ENCODE measurements at places on chromosomes 13 and 19.
A peak's percentile ranks its signal among the peaks of the same experiment; 100 is the strongest.

- no peak for DNase-seq
Measured at GRCh38 chr13:51814071-51814470, 10.1 kb upstream of the DHRS12 start.

GRCh38 chr19:50819636-50820035 is 4.0 kb downstream of the KLK1 start:
- no peak for DNase-seq

DNA sequence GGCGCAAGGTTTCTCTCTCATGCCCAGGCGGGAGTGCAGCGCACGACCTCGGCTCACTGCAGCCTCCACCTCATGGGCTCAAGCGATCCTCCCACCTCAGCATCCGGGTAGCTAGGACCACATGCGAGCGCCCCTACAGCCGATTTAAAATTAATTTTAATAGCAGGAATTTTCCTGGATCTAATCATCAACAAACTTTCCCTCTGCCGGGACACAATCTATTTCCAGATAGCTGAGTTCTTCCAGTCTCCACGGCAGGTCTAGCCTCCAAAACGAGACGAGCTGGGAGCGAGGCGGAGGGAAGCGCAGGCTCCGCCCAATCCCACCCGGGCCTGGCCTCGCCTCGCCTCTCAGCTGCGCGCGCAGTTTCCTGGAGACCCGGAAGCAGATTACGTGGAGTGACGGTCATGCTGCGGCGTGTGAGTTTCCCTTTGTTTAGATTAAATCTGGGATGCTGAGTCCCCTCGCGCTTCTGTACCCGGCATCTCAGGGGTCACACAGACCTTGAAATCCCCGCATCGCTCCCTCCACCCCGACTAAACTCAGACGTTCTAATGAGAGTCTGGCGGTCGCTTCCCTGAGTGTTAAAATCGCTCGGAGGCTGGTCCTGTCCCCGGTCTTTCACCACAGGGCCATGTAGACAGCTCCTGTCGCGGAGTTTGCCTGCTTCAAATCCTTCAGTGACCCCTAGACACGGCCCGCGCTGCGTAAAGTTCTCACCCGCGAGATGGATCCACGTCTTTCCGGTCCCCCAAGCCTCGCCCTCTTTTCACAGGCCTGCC is at the start of gene ZNF880:
Gene ZNF880, plus strand, starts transcription at position 365 of the 782 bp plus-strand sequence. Its CDS starts 43 bp downstream, at position 408.
- DNase-seq, result peak; percentile 86

DNA sequence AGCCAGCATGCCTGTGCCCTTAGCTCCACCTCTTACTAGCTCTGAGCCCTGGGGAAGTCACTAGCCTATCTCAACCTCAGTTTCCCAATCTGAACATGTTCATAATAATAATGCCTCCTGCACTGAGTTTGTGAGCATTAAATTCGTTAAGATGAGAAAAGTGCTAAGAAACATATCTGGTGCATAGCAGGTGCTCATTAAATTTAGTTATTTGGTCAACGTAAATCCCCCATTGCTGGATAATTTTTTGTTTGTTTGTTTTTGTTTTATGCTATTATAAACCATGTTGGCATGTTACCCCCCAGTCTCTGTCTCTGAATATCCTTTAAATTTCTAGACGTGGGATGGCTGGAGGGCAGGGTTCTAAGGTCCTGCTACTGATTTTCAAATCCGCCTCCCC is 10.6 kb downstream of the FCGBP start:
- no peak for DNase-seq

DNA sequence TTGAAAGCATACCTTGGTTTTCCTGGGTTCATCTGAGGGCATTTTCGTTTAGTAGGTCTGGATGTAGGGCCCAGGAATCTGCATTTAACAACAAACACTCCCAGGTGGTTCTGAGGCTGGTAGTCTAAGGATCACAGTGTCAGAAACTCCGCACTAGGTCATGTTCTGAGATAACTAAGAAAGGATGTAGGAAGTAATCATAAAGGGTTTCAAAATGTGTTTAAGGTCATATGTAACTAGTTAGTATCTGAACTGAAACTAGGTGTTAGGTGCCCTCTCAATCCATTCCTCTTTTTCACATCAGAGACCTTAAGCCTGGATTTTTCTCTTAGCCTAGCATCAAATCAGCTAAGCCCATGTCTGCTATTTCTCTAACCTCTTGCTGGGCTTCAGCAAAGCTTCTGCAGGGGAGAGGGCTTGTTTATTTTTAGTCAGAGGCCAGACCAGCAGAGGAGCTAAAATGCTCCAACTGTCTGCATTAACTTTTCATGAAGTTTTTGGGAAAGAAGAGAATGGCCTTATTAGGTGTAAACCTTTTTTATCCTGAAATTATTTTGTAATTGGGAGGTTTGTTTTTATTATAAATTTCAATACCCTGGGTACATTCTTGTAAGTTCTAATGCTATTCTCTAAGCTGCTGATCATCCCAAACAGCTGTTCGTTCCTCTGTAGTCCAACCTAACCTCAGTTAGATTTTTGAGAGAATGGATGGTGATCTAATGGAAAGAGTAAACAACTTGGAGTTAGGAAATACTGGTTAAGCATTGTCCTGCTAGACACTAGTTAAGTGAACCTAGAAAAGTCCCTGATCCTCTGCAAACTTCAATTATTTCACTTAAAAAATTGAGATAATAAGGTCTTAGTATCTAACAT is 262.8 kb upstream of the RFC3 start:
- DNase-seq, result no peak

DNA sequence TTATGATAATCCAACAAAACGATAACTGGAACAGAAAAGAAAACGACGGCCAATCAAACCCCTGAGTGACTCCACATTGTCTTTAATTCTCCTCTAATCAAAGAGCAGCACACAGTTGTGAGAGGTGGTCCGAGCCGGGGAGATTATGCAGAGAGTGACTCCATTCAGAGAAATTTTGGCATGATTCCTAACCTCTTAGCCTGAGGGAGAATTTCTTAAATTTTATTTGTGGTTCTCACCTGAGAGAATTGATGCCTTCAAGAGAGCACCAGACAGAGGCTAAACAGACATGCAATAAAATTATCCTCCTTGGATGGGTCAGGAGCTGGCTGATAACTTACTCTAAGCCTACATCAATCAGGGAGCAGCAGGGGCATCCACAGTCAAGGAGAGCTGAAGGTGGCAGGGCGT is 310.0 kb upstream of the KLF12 start:
- DNase-seq, result no peak

GRCh38 chr19:16022251-16022650 is 54.0 kb upstream of the TPM4 start:
- DNase-seq, result no peak

GRCh38 chr13:95251641-95252040 is 49.6 kb downstream of the ABCC4 start:
- no peak for DNase-seq

- DNase-seq, result no peak
Measured at GRCh38 chr19:35051796-35052195, 10.3 kb downstream of the HPN start.

DNA sequence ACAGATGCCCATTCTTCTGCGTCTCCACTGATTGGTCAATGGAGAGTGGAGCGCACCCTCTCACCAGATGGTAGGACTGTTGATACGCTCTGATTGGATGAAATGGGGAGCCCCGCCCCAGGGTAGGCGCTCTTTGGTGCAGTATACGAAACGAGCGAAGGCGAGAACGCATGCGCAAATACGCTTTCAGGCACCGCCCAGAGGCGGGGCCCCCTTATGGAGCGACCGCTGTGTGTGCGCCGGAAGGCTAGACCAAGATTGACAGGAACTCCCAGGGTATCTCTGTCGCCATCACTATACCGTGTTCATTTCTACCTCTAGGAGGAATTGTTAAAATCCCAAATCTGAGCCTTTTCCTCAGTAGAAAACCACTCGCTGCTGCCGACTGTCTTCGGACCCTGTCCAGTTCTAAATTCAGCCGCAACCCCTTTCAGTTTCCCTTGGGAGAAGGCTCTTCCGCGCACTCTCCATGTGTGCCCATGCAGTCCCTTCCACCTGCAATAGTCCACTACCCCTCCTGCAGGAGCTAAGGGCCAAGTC is 720 bp upstream of the HNRNPL start:
- DNase-seq, result peak; percentile 95

- DNase-seq, result no peak
Measured at GRCh38 chr13:70784207-70784989, 676.1 kb upstream of the KLHL1 start.

- DNase-seq, result no peak
Measured at GRCh38 chr19:1532003-1532402, 8.1 kb downstream of the PLK5 start.

DNA sequence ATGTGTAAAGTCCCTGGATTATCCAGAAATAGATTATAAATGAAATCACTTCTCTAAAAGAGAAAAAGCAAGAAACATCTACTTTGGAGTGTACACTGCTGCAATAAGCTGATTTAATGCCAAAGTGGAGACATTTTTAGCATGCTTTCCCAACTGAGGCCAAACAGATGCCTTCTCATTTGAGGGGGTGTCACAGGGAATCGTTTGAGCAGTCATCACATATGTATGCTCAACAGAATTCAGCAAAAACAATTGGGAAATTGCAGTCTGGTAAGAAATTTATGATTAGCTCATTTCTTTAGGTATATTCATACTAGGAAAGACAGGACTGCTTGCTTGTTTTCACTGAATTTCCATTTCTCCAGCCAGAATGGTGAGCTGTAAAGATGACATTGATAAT is 27.3 kb upstream of the TPP2 start:
- DNase-seq, result no peak

DNA sequence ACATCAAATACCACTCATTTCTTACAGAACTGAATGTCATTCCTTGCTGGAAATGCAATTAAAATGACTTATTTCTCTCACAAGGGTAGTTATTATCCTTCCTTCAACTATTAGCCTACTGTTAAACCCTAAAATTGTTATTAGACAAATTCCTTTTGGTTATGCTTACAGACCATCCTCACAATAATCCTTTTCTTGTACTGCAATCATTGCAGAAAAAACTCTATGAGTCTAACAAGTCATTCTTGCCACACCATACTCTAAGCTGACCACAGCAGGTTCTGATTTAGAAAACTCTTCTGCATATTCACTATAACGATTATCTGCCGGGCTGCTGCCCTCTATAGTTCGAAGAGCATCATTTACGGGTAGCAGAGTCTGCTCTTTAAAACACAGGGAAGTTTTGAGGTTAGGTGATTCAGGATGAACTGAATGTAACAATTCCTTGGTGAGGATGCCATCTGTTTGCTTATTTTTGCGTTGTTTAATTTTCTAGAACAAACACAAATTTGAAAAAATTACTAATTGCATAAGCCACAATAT is 38.2 kb downstream of the MTMR6 start:
- no peak for DNase-seq

- no peak for DNase-seq
Measured at GRCh38 chr13:74068471-74068870, 65.7 kb downstream of the KLF12 start.

- DNase-seq, result no peak
Measured at GRCh38 chr19:33284756-33285155, 17.6 kb downstream of the CEBPA start.

GRCh38 chr13:83057119-83057518 is 825.2 kb downstream of the SLITRK1 start:
- DNase-seq, result no peak

DNA sequence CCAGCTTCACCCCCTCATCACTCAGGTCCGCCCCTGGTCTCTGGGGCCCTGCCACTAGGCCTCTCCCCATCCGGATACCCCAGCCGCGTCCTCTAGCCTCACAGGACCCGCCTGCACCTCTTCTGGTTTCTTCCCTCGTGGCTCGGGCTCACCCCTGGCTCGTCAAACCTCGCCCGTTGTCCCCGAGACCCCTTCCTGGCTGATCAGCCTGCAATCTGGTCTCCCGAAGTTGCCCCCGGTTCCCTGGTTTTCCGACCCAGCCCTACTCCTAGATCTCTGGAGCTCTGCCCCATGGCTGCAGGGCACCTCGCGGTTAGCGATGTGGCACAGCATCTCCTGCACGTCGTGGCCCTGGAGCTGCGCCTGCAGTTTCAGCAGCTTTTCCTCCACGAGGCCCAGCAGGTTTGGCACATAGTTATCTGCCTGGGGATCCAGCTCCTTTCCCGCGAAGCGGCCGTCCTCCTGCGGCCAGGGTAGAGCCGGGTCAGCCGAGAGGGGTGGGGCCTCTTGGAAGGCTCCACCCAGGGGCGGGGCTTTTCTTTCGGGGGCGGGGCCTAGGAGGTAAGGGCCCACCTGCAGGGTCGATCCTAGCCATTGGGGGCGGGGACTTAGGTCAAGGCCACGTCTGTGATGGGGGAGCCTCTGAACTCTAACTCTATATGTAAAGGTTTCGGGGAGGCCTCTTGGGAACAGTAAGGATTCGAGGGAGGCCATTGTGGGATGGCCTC is 2.4 kb upstream of the RGL3 start:
- peak; percentile 68 for DNase-seq

DNA sequence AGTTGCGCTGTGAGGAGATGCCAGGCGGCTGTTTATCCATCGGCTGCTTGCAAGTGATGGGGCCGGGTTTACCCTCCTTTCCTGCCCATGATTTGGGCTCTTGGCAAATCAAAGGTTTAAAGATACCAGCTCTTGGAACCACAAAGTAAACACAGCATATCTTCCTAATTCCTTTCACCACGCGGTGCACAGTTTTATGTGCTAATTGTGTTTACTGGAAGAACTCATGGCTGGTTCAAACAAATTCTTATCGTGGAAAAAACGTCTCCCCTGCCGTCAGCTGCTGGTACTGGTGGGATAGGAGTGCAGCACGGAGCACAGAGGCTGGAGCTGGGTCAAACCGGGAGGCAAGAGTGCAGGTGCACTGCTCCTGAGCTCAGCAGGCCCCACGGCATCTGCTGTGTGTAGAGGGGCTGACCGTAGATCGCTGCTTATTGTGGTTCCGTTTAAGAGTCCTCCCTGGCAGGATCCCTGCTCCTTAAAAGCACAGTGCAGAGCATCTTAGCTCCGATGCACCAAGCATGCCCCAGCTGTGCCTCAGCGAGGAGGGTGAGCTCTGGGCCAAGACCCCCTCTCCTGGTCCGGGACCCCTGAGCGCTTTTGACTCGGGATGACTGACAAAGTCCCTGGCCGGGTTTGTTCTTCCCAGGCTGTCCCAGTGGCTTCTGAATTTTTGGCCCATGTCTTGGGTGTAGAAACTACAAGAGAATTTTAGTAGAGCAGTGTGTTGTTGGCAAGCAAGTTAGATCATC is 51.3 kb upstream of the GAS6 start:
- no peak for DNase-seq

DNA sequence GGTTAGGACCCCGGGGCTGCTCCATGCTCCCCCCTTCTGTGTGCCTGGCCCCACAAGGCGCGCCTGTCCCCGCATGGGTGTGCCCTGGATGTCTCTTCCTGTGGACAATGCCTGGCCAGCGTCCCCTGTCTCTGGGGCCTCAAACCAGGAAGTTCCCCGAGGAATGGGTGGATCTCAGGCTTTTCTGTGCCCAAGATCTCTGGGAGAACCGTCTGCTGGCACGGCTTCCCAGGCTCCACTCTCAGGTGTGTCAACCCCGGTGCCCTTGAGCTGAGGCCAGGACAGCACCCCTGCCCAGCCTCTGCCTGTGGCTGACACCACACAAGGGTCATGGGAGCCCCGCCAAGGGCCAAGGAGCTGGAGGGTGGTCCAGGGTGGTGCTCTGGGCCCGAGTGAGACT is 15.7 kb downstream of the ZNF444 start:
- DNase-seq, result no peak

DNA sequence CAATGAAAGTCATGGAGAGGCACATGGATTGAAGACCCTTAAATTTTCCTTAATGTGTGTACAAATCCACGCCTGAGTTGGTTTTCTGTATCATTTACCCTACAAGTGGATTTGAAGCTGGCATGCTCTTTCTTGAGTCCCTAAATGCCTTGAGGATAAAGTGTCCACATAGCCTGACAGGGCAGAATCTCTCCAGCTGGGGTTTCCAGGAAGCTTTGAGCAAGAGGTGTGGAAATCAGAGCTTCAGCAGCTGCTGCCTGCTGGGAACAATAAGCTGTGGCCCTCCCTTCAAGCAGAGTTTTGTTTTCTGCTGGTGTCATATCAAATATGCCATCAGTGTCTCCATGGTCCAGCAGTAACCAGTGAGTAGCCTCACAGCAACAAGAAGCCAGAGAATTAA is 120.3 kb upstream of the SERTM1 start:
- no peak for DNase-seq
